ENCODE measurements at places on chromosomes 1 and 21. TPM values are rescaled to one million over a fixed set of nuclear protein-coding genes. Genes with fewer than 3 reads are reported as not detected.

The CR1L gene
- total RNA-seq, result not detected

The OTUD7B gene
- 16.4 TPM for total RNA-seq

DNA sequence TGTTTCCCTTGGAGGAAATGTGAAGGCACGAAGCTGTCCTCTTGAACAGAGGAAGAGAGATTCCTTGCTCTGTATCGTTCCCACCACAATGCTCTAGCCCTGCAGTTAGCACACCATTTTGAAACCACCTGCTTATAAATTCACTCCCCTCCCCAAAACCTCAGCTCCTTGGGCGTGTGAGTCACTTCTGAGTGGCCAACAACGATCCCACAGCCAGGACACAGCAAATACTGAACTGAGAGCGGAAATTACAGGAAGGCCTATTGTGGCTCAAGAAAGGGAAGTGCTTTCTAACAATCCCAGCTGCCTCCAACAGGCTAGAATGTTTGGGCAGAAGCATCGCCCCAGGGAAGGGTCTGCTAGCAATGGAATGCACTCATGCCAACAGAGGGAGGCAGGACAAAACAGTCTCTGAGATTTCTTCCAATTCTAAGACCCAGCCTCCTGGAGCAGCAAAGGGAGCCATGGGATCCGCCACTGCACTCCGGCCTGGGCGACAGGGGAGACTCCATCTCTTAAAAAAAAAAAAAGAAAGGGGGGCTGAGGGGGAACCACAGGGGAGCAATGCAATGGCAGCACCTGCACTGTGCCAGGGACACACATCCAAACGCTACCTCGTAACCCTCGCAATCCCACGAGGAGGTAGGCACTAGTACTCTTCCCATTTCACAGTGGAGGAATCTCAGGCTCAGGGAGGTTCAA lies 1.9 kb downstream of the TMEM53 start:
- peak; percentile 60 for DNase-seq

DNA sequence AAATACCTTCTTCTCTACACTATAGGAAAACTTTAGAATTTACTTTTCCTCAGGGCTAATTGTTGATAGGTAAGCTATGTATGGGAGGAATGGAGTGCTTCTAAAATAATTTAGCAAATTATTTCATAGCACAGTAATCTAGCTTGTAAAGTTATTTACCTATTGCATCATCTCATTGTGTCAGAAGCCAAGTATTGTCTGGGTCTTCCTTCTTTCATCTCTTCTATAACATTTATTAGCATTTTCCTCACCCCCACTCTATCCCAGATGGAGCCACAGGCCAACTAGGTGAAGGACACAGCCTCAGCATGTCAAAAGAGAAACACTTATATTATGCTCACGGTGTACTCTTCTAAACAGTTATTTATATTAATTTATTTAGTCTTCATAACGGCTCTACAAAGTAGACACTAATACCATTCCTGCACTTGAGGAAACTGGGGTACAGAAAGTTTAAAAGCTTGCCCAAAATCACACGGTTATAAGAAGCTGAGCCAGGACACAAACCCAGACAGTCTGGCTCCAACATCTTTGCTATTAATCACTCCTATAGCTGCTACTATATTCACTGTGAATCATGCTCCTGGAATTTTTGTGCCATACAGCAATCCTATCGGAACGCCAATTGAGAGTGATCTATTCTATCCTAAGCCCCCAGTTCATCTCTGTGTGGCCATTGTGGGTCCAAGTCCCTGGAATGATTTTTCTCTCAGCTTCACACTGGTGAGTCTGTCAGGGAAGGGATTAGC lies 43.1 kb downstream of the OR10J5 start:
- no peak for DNase-seq

DNA sequence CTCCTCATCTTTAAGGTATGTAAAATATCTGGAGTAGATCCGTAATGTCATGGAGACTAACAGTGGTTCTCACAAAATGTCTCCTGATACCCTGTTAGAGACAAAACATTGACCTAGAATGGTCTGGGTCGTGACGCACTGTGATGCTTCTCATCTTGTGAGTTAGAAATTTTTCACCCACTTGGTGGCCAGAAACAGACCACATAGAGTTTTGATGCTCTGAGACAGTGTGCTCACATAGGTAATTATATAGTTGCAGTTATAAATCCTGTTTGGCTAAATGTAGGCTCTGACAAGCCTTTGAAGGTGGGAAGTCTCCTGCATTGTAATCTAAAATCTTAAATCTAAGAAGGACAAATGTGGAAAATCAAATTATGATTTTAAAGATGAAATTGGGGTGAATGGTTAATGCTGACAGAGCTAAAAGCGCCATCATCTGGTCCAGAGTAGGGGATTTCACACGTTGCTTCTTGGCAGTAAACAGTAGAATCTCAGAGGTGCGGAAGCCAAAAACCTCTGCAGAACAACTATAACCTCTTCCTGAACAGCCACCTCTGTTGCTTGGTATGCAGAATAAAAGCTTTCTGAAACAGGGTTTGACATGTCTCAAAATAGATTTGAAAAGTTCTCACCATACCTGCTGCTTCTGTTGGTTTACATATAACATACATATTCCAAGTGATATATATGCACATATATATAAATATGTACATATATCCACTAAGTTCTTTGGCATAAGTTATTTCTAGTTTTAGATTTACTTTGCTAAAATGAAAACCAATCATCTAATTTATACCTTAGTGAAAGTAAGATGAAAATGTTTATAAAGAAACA lies 17.1 kb downstream of the RPAP2 start:
- peak; percentile 87 for DNase-seq

DNA sequence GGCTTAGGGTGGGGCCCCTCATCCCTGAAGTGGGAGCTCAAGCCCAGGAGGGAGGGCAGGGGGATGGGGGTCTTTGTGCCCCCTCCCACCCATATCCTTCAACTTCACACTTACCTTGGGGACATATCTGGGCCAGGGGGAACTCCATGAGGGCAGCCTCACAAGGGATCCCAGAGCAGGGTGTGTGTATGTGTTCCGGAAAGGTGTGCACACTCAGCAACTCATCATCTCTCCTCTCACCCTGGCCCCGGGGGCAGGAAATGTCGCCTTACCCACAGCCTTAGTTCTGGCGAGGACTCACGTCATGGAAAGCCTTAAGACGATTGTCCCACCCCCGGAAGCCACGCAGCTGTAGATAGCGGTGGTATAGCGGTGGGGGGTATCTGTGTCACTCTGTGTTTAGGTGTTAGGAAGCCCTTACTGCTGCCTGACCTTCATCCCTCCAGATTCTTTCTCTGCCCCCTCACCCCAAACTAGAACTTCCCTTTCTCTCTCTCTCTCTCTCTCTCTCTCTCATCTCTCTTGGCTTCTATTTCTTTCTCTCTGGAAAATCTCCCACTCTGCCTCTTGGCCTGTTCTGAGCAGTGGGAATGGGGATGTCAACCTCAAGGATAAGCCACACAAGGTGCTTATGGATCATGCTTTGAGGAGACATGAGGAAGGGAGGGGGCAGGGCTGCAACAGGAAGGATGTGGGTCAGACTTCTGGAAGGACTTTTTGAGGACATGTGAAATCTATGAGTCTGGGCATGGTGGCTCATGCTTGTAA lies at the start of gene SH2D2A:
Gene SH2D2A (minus strand): TSS at position 288 of the 768 bp plus-strand sequence. CDS start 140 bp downstream, at position 148.
- DNase-seq, result peak; percentile 99

DNA sequence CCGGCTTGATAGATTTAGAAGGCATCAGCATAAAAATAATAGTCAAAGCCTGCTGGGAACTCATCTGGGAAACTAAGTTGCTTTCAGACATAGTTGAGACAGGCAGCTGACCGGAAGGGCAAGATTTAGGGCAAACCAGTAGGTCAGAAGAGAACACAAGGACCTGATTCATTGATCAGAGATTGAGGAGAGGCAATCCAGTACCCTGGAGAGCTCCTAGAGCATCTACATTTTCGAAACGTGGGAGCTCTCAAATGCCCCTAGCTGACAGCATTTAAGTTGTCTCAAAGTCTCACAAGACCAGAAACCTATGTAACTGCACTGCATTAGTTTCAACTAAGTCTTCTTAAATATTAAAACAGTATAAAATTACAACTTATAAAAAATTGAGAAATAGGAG lies 22.9 kb upstream of the MTF2 start:
- DNase-seq, result peak; percentile 44
